Stimulated activated CD8-positive, alpha-beta memory T cell treated with anti-CD3 and anti-CD28 coated beads, Interleukin-15, amount 100 ng/mL, for 24 hours (primary cell): ENCODE measurements at places on chromosomes 3 and 15.

DNA sequence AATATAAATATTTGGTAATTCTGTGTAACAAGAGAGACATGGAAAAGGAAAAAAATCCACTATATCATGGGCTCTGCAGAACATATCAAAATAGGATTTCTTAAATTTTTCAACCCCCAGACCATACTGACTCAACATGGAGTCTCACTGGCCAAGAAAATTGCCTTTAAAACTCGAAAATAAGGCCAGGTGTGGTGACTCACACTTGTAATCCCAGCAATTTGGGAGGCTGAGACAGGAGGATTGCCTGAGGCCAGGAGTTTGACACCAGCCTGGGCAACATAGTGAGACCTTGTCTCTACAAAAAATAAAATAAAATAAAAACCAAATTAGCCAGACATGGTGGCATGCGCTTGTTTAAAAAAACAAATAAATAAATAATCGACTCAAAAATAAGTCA is 294.4 kb upstream of the TPRG1 start:
- no peak for DNase-seq

DNA sequence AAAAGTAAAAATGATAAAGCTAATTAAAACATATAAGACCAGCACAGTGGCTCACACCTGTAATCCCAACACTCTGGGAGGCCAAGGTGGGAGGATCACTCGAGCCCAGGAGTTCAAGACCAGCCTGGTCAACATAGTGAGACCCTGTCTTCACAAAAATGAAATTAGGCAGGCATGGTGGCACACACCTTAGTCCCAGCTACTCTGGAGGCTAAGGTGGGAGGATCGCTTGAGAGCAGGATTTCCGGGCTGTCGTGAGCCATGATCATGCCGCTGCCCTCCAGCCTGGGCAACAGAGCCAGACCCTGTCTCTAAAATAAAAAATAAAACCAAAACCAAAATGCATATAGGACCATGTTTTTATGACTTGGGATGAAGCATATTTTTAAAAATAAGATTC is 4.8 kb upstream of the PRSS50 start:
- no peak for DNase-seq

- DNase-seq, result peak; percentile 18
Observed at GRCh38 chr3:129439226-129439816, 427 bp downstream of the MBD4 start.

DNA sequence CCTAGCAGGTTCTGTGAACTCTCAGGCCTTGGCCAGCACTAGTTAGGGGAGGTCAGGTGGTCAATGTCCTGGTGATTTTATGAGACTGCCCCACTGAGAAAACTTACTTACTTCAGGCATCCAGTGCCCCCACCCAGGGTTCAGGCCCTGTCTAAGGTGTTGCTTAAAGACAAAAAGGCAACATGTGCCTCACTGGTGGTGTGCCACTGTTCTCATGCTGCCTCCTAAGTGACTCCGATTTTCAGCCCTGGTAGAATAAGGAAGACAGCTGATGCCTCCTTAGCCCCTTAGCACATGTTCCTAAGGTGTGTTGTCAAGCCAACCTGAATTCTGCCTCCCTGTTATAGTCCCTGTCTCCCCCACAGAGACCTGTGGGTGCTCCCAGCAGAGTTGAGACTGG is 5.3 kb downstream of the RBM15B start:
- no peak for DNase-seq

DNA sequence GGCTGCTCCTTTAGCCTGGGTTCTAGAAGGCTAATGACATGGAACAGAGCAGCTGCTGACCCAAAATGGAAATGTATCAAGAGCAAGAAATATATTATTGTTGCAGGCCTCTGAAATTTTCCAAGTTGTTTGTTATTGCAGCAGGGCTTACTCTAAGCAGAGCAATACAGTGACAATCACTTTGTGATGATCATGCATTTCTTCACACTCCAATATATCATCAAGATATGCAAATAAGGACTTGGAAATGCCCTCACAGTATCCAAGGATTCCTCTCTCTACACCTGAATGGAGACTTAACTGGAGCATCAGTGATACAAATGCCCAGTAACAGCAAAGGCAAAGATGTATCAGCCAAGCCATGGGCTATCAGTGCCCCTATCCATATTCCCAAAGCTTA is 89.6 kb downstream of the PDZRN3 start:
- DNase-seq, result no peak

DNA sequence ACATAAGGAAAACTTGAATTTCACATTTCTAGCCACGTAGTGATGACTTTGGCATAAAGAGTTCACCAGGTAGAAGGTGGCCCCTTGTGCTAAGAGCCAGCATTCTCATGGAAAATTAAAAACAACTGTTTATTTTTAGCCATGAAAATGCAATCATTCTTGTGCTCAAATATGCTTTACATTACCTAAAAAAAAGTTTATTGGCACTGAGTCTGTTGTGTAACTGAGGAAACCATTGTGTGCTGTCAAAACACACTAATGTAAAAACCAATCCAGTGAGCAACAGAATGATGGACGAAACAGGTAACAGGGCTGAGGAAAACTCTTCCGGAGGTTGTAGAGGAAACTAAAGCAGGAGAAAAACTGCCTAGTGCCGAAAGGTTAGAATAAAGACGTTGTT is 287.0 kb upstream of the TMC3 start:
- DNase-seq, result no peak

GRCh38 chr3:121757087-121757811 is 7.7 kb upstream of the GOLGB1 start:
- DNase-seq, result no peak

DNA sequence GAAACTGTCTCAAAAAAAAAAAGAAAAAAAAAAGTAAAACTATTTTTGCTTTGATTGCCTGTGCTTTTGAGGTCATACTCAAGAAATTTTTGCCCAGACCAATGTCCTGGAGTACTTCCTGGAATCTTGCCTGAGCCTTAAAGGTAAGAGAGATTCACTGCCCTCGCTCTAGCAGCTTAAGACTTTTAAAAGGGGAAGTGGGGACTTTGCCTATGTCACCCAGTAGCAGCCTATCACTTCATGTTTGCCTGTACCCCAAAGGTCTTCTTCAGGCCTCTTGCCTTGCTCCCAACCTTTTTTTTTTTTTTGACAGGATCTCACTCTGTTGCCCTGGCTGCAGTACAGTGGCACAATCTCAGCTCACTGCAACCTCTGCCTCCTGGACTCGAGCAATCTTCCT is 18.9 kb upstream of the GOLGB1 start:
- DNase-seq, result no peak

DNA sequence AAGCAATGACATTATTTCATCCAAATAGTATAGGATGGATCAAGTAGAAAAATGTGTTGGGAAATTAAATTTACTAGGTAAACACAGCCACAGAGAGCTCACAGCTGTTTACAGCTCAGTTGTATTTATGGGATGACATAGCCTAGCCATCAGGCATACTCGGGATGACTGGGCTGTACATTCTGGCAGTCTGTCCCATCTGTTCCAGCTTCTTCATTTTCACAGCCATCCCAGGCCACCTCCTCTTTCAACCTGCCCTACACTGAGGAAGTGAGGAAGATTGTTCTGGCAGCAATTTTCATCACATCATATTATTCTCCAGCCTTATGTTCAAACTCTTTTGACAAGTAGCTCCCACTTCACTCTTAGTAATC is 98.4 kb upstream of the PFN2 start:
- no peak for DNase-seq

GRCh38 chr3:87200060-87200647 is 27.0 kb upstream of the CHMP2B start:
- DNase-seq, result no peak

DNA sequence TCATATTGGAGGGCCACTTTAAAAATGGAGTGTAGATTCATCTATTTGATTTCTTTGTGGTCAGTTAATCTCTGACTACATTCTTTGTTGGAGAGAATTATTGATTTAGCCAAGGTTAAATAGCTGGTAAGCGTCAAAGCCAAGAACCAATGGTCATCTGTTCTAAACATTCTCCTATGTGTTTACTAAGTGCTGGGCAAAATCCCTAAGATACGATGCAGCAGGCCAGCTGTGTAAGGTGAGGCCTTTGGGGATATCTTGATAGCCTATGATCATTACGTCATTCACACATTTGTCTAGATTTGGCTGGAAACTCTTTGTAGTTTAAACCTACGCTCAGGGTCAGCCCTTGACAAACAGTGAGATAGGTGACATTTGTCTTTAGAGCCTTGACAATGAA is 236.2 kb downstream of the NR1D2 start:
- no peak for DNase-seq

DNA sequence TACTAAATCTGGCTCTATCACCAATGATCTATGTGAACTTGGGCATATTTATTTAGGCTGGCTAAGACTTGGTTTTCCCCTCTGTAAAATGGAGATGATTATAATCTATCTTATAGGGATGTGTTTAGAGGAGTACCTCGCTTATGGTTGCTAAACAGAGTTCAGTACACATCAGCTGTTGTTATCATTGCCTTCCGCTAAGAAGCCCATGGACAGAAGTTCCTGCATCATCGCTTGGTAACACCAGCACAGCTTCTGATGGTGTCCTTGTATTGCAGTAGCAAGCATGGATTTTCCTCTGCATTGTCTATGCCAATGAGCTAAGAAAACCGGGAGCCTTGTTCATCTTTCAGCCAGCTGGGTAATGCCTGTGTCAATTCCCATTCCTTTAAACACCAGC is 73.1 kb upstream of the LRTM1 start:
- no peak for DNase-seq

DNA sequence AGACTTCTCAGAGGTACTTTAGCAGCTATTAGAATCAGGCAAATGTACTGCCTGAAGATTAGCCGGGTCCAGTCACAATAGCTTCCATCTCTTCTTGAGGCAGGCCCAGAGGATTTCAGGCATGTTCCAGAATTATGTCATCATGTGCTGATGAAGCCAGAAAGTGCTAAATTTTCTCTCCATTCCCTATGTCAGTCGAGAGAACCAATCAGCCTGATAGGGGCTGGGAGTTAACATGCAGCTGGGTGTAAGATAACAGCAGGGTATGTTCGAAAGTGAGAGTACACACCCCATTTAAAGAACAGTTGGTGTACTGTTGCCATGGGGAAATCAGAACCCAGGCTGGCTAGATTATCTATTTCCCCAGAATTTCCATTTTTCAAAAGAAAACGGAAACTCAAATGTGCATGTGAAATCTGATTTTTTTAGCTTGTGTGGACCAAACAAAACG is 48.7 kb downstream of the MYH15 start:
- no peak for DNase-seq

DNA sequence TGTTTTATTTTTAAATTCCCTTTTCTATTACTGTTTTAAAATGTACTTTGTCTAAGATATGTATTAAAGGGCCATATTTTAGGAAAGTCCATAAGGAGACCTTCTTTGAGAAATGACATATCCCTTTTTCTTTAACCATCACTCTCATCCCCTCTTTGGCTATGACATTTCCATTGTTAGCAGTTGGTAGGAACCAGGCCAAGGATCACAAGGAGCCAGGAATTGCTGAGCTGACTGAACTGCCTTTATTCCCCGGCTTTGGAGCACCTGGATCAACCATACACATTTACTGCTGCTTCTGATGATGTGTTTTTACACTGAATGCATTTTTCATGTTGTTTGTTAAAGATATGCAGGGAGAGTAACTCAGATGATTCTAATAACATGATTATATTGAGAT is 79.7 kb downstream of the HHLA2 start:
- no peak for DNase-seq

DNA sequence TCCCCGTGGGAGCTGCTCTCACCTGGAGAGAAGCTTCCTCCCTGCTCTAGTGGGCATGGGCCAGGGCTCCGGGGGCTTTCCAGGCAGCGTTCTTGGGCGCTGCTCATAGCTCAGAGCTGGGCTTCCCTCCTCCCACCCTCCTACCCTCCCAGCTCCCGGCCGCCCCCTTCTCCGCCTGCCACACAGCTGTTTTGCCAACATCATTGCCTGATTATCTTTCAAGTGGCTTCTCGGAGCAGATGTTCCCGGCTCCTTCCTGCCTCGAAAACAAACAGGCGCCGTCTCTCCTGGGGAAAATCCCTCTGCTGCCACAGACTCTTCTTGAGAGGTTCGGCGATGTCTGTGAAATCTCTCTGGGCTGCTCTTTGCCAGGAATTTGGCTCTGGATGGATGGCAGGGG is 195.6 kb downstream of the RPLP1 start:
- DNase-seq, result no peak

DNA sequence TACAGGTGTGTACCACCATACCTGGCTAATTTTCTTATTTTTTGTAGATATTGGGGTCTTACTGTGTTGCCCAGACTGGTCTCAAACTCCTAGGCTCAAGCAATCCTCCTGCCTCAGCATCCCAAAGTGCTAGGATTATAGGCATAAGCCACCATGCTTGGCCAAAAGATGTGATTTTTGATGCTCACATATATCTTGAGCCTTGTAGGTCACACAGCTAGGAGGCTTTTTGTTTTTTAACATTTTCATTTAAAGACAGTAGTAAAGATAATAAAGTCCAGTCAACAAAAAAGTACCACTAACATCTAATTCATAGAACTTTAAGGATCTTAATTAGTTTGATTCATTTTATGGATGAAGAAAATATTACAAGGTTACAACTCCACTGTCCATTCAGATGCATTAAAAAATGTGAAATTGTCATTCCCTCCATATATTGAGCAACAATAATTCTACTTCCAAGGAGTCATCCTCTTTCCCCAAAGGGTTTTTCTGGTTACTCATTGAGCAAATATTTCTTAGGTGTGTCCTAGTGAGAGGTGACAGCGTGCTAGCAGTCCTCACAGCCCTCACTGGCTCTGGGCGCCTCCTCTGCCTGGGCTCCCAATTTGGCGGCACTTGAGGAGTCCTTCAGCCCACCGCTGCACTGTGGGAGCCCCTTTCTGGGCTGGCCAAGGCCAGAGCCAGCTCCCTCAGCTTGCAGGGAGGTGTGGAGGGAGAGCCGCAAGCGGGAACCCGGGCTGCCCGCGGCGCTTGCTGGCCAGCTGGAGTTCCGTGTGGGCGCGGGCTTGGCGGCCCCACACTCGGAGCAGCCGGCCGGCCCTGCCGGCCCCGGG is 8.3 kb upstream of the TASOR start:
- DNase-seq, result no peak

DNA sequence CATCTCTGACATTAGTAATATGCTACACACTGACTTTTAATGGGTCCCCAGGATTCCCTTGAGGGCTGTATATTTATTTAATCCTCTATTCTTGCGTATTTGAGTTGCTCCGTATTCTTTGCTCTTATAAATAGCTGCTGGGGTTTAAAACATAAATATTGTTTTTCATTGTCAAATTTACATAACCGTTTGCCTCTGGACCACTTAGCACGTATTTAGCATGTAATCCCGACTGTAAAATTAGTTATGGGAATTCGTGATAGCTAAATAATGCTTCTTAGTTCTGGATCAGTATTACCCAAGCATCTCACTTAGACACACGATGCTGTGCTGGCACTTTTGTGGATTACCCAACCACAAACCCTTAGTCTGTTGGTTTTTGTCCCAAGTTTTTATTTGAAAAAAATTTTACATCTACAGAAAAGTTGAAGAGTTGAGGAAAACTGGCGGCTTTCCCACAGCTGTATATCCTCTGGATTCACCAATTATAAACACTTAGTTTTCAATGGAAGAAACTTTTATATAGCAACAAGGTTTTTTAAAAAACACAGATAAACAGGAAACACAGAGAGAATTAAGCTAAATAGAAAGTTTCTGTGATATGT is 296.8 kb upstream of the TPM1 start:
- DNase-seq, result no peak
